GOT3 (cell line): ENCODE measurements at places on chromosomes 7 and 10.

GRCh38 chr10:120453886-120454285 is 3.1 kb upstream of the PLPP4 start:
- no peak for DNase-seq

- no peak for DNase-seq
These were observed 47.5 kb downstream of the RGS10 start for GRCh38 chr10:119495021-119495505.

GRCh38 chr7:23471106-23471859 is 992 bp upstream of the IGF2BP3 start:
- DNase-seq: no peak

- no peak for DNase-seq
These were observed 68.1 kb upstream of the SLC39A12 start for GRCh38 chr10:17883621-17884020.

GRCh38 chr7:157558875-157559595 is 222.2 kb downstream of the DNAJB6 start:
- DNase-seq: no peak

GRCh38 chr7:34320412-34320811 is 337.6 kb upstream of the NPSR1 start:
- no peak for DNase-seq

GRCh38 chr7:74655324-74655723 is 2.2 kb upstream of the GTF2I start:
- DNase-seq: no peak

GRCh38 chr7:139915268-139915863 is 86.3 kb downstream of the TBXAS1 start:
- DNase-seq: no peak

- DNase-seq: no peak
These were observed 6.7 kb downstream of the OR13A1 start for GRCh38 chr10:45308707-45309106.

- no peak for DNase-seq
These were observed 485.1 kb upstream of the KLF6 start for GRCh38 chr10:4270116-4270515.

GRCh38 chr7:116527521-116527920 is 2.7 kb downstream of the CAV1 start:
- no peak for DNase-seq

GRCh38 chr10:81306971-81307782 is 567.8 kb upstream of the NRG3 start:
- no peak for DNase-seq

DNA sequence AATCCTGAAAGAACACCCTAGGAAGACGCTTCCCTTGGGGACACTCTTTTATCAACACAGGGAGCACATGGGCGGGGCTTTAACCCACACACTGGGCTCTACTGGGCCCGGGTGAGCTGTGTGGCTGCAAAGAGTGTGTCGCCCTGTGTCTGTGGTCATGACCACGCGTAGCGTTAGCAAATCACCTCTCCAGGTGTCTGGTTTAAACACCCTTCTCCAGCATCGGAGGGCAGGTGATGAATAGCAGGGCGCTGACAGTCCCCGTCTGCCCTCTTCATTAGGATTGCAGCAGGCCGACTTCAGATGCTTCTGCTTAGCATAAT is 127.7 kb downstream of the ADARB2 start:
- DNase-seq: no peak

- no peak for DNase-seq
These were observed 6.4 kb upstream of the ORAI2 start for GRCh38 chr7:102427019-102427405.

GRCh38 chr7:122304319-122304975 is at the start of gene FEZF1:
Gene FEZF1 (minus strand): TSS chr7:122304750. CDS start chr7:122304437, 313 bp downstream.
- no peak for DNase-seq

DNA sequence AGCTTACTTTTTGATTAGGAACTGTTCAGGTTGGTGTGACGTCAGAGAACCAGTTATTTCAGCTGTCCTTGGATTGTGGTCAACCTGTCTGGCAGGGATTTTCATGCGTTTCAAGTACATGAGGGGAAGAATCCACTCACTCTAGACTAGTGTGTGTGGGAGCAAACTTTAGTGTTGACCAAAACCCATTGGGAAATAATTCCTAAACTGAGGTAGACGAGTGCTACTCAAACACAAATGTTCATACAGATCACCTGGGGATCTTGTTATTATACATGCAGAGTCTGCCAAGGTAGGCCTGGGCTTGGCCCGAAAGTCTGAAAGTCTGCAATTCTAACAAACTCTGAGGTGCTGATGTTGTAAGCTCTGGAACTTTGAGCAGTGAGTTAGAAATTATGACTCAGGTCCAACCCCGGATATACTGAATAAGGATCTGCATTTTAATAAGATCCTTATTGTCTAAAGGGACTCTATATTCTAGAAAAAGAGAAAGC is 111.1 kb upstream of the CREB5 start:
- no peak for DNase-seq

DNA sequence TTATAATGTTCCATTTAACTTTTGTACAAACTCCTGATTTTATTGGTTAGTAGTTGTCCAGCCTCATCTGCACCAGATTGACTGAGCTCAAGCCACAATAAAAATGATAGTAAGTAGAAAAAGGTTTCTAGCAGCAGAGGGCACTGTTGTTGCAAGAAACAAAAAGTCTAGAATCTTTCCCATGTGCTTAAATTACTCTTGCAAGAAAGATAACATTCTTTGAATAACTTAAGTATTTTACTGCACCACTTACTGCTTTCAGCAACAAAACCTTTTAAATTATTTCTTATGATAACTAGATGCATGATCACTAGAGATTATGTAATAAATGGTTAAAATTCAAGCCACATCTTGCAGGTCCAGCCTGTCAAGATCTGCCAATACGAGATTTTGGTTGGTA is 27.0 kb downstream of the LMOD2 start:
- DNase-seq: no peak

DNA sequence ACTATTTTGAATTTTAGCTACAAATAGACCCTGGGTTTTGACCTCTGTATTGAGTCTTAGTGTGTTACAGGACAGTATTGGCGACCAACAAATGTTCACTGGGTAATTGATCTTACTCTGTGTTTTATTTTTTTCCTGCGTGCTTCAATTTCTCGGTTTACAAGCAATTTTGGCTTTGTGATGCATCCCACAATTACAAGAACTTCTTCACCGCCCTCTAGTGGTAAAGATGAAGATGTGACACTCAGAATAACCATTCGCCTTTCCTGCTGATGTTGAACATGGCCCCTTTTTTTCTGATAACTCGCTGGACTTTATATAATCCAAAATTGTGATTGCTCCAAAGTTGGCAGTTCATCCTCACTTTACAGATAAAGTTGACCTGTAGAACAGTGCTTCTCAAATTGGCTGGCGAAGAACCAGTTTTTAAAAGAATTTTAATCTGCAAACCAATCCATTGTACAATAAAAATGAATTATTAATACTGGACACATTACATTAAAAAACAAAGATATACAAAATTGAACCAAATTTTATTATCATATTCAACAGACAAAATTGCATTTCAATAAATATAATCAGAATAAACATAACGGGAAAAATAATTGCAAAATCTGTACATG is 20.2 kb upstream of the SMC3 start:
- DNase-seq: no peak

- DNase-seq: no peak
These were observed 92.4 kb downstream of the CXCL12 start for GRCh38 chr10:44292390-44293002.
